Effector CD4-positive, alpha-beta T cell (primary cell): ENCODE measurements at places on chromosomes 16 and 17.

DNA sequence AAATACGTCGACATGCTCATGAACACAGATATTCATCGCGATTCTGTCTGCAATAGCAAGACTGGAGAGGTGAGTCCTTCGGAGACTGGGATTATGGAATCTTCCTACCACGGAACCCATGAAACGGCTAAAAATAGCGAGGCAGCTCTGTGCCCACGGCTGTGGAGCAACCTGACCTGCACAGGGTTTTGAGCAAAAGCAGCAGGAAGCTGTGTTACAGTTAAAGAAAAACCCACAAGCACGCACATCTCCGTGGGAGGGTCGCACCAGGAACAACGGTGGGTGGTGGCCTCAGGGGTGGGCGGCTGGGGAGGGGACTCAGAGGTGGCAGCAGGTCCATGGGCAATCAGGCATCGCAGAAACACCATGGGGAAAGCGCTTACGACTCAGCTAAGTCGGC lies 24.8 kb downstream of the SLC38A10 start:
- no peak for DNase-seq

GRCh38 chr16:21654466-21654865 lies 2.1 kb upstream of the IGSF6 start:
- DNase-seq = no peak

- DNase-seq = no peak
Observed at GRCh38 chr17:74567397-74567796, at the start of gene CD300H. Gene CD300H (minus strand): TSS chr17:74567509.

- peak; percentile 55 for DNase-seq
Observed at GRCh38 chr16:21646721-21647561, 5.5 kb downstream of the IGSF6 start.

DNA sequence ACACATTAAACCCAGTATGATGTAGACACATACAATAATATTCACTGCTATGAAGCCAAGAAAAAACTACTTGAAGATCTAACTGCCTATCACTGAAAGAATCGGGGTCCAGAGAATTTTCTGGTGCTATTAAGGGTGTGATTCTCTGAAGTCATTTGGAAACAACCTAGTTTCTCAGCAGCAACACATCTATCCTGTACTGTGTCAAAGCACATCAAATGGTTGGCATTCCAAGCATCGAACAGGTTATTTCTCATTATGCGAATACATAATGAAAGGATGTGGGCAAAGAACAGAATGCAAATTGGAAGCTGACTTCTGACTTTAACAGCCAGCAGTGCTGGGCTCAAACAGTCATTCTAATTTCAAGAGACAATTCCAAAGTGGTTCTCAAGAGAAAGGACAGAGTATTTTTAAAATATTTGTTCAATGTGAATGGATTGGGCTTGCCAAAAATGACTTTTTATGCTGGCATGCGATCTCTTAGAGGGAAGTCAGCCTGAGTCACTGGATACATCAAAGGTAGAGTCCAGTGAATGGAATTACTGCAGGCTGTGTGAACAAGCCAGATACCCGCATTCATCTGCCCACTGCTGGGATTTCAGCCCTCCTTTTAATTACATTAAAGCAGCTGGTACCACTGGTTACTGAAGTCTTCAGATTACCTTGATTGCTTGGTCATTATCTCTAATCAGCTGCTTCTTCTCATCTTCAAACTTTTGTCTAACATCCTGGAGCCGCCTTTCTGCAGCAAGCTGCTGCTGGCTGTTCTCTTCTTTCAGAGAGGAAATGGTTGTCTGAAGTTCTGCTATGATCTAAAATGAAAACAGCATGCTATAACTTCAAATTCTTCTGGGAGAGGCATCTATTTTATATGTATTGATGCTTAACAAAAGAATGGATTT lies 181.2 kb upstream of the AXIN2 start:
- DNase-seq = no peak

GRCh38 chr17:45171338-45172231 lies 9.9 kb downstream of the HEXIM2 start:
- DNase-seq = no peak

DNA sequence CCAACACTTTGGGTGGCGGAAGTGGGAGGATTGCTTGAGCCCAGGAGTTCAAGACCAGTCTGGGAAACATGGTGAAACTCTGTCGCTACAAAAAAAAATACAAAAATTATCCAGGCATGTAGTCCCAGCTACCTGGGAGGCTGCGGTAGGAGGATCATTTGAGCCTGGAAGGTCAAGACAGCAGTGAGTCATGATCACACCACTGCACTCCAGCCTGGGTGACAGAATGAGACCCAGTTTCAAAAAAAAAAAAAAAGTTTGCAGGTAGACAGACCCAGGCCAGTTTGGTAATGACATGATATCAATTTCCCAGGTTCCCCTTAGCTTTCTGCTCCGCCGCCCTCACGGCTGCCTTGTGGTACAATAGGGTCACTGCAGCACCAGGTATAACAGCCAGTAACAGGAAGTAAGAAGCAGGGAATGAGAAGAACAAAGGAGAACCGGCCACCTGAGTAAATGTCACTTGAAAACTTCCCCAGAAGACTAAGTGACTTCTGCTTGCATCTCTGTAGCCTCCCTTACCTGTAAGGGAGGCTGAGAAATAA lies 201.2 kb upstream of the HSBP1 start:
- no peak for DNase-seq

DNA sequence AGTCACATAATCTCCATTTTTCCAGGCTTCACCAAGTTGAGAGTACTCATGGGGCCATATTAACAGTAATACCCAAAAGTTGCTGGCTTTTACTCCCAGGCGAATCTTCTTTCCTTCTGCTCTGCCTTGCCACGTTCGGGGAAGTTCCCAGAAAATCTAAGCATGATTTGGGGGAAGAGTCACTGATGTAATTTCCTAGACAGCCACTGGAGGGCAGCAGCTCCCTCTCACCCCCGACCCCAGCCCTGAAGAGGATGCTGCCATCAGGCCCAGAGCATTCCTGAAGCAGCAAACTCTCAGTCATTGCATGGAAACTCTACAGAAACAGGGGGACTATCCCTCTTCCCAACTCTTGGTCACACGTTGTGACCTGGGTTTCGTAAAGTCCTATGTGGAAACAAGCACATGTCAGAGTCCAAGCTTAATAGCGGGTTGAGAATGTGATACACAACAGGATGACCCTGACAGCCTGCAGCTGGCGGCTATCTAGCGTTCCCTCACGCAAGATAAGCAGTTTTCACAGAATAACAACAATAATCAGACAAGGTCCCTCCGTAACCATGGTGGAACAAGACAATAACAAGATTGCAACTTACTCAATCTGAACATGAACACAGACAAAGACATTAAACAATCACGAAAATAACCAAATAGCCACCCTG lies 43.8 kb upstream of the DHX40 start:
- DNase-seq = peak; percentile 38

DNA sequence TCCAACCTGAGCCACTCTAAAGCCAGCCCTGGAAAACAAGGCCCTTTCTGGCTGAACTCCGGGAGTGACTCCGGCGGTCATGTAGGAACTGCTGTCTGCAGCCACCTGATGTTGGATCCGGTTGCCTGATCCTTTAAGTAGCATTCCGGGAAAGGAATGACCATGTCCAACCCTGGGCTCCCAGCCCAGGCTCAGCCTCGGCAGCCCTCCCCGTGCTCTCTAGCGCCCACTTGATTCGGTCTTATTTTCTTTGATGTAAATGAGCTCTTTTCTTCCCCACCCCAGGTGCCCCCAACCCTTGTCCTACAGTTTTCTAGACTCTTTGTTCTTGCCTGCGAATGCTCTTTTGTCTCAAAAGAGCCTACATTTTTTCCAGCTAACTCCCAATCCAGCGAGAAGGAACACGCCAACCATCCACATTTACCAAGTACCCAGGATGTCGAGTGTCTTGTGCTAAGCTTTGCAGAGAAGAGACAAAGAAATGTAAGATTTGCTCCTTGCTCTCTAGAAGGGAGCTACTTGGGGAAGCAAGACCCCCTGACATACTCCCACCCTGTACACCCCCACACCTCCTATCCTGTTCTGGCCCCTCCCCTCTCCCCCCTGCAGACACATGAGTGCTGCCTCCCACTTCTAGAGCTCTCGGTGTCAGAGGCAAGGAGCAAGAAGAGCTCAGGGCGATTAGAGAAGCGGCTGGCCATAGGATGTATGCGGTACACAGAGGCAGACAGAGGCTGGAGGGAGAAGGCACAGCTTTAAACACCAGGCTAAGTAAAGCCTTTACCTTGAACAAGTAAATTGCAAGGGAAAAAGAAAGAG lies 53.8 kb downstream of the COG7 start:
- DNase-seq = no peak

GRCh38 chr16:67040166-67040565 lies 11.2 kb downstream of the CBFB start:
- DNase-seq = no peak

- DNase-seq = no peak
Observed at GRCh38 chr17:77999413-78000173, 41.1 kb downstream of the TNRC6C start.

- no peak for DNase-seq
Observed at GRCh38 chr17:6023036-6023831, 46.9 kb upstream of the WSCD1 start.

- DNase-seq = no peak
Observed at GRCh38 chr17:35978346-35978745, 3.0 kb downstream of the CCL16 start.

- DNase-seq = no peak
Observed at GRCh38 chr17:72574675-72575510, 454.1 kb downstream of the SOX9 start.

- DNase-seq = no peak
Observed at GRCh38 chr17:80986816-80987475, 4.7 kb upstream of the CHMP6 start.

DNA sequence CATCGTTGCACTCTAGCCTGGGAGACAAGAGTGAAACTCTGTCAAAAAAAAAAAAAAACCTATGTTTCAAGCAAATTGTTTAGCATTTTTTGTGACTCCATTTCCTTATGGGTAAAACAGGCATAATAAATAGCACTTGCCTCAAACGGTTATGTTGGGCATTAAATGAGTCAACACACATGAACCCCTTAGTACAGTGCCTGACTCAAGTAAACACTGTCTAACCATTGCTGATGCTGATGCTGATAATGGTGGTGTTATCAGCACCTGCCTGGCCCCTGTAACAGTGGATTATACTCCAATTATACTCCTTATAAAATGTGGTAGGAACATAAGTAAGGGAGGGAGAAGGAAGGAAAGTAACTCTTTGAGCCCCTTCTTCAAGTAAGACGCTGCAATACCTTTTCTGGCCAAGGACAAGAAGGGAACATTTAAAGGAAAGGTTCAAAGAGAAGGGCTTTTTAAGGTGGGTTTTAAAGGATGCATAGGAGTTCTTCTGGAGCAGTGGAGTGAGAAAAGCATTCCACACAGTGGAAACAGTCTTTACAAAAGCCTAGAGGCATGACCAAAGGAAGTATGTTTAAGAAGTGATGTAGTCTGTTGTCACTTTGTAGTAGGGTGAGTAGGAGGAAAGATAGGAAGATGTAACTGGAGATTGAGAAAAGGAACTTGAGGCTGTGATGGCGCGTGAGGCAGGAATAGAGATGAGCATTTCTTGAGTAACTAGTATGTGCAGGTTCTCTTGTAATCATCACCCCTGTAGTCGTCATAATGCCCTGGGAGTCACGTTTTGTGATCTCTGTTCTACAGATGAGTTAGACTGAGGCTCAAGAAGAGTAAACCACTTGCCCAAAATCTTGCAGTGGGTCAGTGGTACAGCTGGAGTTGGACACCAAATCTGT lies 4.3 kb downstream of the SCNN1B start:
- DNase-seq = no peak

DNA sequence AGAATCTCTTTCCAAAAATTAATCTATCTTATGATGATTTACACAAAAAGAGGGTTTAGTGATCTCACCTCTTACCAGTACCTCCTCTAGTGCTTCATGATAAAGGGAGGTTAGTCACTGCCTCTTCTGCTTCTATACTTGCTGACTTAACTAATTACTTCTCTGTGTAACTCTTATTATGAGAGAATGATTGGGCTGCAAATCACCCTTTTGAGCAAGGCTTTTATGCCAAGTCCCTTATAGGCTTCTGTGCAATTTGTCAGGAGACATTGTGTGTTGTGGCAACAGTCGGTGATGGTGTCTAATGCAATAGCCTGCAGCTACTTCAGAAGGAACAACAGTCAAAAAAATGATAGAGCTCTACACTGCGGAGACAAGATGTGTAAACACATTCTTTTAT lies 1568.1 kb upstream of the GOT2 start:
- DNase-seq = no peak

DNA sequence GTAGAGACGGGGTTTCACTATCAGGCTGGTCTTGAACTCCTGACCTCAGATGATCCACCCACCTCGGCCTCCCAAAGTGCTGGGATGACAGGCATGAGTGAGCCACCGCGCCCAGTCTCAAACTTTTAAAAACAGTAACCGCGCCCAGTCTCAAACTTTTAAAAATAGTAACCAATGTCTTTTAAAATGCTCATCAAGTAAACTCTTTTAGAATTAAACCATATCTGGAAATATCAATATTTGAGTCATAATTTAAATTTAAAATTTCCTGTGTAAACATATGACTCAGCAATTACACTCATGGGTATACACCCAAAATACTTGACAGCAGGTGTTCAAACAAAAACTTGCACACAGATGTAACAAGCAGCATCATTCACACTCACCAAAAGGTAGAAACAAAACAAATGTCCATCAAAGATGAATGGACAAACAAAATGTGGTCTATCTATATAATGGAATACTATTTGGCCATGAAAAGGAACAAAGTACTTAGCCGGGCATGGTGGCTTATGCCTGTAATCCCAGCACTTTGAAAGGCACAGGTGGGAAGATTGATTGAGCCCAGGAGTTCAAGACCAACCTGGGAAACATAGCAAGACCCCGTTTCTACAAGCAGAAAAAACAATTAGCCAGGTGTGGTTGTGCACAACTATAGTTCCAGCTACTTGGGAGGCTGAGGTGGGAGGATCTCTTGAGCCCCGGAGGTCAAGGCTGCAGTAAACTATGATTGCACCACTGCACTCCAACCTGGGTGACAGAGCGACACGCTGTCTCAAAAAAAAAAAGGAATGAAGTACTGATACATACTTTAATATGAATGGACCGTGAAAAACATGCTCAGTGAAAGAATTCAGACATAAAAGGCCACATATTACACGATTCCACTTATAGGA lies 20.2 kb downstream of the ENPP7 start:
- no peak for DNase-seq

DNA sequence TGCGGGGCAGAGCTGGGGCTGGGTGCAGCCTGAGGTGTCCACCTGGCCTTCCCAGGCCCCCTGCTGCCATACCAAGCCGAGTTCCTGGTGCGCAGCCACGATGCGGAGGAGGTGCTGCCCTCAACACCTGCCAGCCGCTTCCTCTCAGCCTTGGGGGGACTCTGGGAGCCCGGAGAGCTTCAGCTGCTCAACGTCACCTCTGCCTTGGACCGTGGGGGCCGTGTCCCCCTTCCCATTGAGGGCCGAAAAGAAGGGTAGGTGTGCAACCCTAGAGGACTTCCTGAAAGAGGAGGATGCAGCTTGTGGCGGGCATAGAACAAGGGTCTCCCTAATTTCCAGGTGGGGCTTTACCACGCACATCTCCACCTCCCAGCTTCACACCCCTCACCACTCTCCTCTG lies 2.5 kb downstream of the SGCA start:
- DNase-seq = no peak

- DNase-seq = no peak
Observed at GRCh38 chr17:40303708-40304551, 5.0 kb upstream of the RARA start.

- no peak for DNase-seq
Observed at GRCh38 chr16:47716571-47716970, 255.4 kb downstream of the PHKB start.
